ENCODE measurements at places on chromosomes 6 and 20.
A peak's percentile ranks its signal among the peaks of the same experiment; 100 is the strongest.

DNA sequence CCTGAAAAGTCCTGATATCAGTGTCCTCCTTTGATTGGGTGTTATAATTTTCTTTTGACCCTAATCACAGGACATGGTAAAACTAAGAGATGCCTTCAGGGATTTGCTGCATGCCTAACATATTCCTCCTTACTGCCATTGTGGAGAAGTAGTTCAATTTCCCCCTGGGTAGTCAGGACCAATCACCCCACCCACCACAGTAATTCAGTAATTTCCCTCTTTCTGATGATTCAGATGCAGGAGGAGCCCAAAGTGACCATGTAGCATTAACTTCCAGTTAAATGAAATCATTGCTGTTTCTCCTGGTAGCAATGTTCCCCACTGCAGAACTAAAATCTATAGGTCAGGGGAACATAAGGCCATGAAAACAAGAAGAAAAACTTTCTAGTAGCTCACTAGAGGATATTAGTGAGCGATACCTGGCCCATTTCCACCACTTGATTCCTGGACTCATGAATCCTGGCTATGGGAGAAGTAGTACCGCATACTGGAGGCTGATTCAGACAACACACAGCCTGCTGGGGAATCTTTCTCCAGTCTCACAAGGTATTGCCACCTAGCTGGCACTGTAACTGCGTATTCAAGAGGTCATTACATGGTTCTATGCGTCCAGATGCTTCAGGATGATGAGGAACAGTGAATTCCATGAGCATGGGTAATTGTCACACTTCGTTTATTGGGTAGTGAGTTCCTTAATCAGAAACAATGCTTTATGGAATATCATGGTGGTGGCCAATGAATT is 561.2 kb downstream of the HAO1 start:
- no peak for DNase-seq

DNA sequence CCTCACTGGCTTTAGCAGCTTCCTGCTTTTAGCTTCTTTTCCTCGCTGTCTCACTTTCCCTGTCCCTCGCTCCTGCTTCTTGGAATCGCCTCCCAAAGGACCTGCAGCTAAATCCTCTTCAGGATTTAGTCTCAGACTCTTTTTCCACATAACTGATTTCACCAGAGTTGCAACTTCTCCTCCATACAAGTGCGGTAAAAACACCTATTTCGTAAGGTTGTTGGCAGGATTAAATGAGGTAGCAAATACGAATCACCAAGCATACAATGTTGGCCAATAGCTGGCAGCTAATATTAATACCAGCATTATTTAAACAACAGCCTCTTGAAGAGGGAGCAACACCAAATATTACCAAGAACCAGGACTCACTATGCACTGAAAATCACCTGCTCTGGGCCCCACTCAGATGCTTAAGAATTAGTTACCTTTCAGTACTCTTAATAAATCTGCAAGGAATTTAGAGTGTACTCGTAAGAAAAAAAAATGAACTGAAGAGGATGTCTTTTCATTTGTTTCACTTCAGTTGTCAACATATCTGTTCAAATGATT is 123.0 kb downstream of the DTNBP1 start:
- no peak for DNase-seq

- DNase-seq: no peak
Observed at GRCh38 chr6:29255530-29255929, 46.0 kb upstream of the OR14J1 start.

- DNase-seq: no peak
Observed at GRCh38 chr20:16917636-16918035, 169.5 kb downstream of the OTOR start.

DNA sequence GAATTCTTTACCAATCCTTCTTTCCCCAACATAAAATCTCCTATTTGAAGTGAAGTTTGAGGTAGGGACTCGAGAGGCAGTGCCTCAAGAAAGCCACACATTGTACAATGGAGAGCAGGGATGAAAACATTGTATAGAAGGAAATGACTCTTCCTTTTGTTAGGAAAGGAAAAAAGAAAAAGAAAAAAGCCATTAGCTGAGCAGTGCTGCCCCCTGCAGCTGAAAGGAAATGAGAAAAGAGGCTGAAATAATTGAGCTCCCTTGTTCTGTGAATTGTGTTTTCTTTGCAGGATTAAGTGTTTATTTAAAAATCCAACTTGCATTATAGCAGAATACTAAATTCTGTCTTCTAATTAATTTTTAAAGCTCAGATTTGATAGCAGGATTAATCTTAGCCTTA is 162.9 kb upstream of the SASH1 start:
- no peak for DNase-seq

DNA sequence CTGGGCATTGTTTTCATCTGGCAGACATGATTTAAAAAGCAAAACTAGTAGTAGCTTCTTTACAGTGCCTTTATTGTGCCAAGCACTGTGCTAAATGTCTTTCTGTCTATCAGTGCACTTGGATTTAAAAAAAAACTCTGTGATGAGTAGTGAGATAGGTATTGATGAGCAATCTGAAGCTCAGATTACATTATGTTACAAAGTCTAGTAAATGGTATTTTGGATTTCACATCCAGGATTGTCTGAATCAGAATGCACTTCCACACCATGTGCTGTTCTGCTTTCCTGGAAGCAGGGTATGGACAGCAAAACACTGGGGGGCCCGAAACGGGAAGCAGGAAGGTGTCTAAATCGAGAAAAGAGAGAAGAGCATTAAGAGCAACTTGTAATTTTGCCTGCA is 103.4 kb upstream of the CCN2 start:
- DNase-seq: no peak

DNA sequence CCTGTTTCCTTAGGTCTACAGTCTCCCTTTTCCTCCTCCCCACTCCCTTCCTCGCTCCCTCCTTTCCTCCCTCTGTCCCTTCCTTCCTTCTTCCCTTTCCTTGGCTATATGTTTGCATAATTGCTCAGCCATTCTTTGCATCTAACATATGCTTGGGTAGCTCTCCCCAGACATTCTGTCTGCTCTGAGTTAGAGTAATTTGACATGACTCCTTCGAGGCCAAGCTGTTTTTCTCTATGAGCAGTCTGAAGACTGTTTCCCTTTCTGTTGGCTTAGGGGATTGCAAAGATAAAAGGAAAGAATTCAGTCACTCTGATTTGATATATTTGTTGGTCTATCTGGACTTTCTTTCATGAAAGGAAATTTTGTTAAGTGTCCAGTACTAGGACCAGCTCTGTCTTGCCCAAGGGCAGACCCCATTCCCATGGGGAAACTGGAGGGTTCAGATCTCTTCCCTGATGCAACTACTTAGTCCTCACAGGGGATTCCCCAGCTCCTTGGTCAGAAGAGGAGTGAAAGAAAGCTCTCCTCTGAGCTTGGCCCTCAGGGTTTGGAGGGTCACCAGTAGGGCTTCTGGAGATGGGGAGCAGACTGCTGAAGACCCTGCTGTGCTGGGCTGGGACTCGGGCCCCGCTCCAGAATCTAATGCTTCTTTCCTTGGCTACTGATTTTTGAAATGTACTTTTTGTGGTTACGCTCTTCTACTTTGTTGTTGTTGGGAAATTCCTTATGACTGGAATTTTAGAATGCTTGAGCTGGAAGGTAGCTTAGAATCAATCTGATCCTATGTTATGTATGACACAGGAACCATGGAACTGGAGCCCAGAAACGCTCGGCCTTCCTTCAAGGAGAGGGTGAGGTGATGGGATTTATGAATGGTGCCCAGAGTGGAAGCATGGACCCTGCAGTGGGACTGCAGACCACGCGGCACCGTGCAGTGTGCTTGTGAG is 63.7 kb upstream of the SLC22A23 start:
- DNase-seq: no peak

GRCh38 chr20:24785141-24786110 is 163.6 kb upstream of the CST7 start:
- no peak for DNase-seq

GRCh38 chr6:151310279-151310678 is 70.5 kb downstream of the AKAP12 start:
- no peak for DNase-seq

DNA sequence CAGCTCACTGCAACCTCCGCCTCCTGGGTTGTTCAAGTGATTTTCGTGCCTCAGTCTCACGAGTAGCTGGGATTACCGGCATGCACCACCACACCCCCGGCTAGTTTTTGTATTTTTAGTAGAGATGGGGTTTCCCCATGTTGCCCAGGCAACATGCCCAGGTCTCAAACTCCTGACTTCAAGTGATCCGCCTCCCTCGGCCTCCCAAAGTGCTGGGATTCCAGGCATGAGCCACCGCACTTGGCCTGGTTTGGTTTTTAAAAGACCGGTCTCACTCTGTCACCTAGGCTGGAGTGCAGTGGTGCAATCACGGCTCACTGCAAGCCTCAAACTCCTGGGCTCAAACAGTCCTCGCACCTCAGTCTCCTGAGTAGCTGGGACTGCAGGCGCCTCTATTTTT is 40.1 kb downstream of the VSTM2L start:
- DNase-seq: no peak

DNA sequence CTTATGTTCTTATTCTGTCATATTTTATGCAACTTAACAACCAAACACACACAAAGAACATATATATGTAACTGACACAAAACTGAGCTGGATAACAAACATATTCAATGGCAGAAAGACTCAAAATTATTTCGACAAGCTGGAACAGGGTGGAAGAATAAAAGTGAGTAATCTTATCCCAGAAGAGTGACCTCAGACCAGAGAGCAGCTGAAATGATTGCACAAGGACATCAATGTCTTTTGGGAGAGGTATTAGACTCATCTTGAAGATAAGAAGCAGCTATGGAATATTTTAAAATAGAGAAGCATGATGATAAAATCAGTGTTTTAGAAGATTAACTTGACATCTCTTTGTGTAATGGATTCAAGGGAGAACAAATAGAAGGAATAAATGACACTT is 191.6 kb upstream of the PRDM1 start:
- no peak for DNase-seq

DNA sequence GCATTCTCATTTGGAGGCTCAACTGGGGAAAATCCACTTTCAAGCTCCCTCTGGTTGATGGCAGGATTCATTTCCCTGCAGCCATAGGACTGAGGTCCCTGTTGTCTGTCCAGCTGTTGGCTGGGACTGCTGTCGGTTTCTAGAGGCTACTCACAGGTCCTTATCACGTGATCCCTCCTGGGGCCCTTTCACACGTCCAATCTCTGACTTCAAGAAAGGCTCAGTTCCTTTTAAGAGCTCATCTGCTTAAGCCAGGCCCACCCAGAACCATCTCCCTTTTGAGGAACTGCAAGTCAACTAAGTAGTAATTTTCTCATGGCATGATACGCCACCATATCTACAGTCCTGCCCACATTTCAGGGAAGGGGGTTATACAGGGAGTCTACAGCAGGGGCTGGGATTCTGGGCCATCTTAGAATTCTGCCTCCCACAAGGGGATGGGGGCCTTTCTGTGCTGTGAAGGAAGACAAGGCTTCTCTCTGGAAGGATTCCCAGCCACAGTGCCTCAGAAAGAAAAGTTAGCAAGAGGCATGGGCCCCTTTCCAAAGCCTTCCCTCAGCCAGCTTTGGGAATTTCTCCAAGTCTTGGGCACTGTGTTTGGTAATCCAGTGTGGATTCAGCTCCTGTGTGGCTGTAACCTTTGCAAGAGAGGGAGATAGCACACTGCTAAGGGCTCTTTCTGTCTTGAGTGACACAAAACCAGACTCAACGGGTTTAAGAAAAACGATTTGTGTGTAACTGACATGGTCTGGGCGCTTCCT is 66.4 kb downstream of the CTCFL start:
- no peak for DNase-seq

- no peak for DNase-seq
Observed at GRCh38 chr6:109450801-109451200, 4.8 kb downstream of the MICAL1 start.

DNA sequence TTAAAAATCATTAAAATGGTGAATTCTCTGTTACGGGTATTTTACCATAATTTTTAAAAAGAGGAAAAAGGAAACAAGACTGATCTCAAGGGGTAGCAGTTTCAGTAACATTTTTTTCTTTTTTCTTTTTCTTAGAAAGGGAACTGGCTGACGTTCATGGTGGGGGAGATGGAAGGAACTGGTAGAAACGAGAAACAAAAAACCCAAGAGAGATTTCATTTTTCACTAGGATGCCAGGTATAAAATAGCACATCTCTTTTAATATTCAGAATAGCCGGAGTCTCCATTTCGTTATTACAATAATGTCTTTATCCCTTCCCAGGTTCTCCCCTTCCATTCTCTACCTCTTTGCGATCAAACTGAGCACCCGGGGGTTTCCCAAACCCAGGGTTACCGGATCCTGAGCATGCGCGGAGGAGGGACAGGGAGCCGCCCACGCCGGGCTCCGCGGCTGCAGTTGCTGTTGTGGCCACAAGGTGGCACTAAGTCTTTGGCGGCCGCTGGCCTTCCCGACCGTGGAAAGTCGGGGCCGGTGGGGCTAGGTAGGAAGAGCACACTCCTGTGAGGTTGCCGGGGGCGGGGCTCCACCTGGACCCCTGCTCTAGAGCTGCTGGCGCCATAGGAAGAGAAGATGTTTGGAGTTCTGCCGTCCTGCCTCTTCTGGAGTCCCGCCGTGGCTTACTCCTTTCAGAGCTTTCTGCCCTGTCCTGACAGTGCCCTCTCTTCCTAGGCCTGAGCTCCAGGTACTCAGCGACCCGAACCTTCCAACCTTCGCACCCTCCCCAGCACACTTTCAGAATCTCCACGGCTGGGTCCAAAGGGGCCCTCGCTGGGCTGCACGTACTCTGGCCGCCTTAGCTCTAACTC is 146.8 kb downstream of the SH3BGRL2 start:
- DNase-seq: peak; percentile 70

- DNase-seq: no peak
Observed at GRCh38 chr6:14765106-14765505, 480.8 kb upstream of the JARID2 start.

GRCh38 chr20:7392542-7393206 is 547.6 kb downstream of the HAO1 start:
- no peak for DNase-seq

GRCh38 chr6:4382362-4382853 is 247.0 kb upstream of the ECI2 start:
- DNase-seq: no peak

- DNase-seq: no peak
Observed at GRCh38 chr6:169917153-169917552, 165.7 kb downstream of the ERMARD start.

- no peak for DNase-seq
Observed at GRCh38 chr6:43702171-43702533, 14.6 kb upstream of the MRPS18A start.

GRCh38 chr6:105443941-105444340 is 41.1 kb upstream of the PREP start:
- DNase-seq: no peak

DNA sequence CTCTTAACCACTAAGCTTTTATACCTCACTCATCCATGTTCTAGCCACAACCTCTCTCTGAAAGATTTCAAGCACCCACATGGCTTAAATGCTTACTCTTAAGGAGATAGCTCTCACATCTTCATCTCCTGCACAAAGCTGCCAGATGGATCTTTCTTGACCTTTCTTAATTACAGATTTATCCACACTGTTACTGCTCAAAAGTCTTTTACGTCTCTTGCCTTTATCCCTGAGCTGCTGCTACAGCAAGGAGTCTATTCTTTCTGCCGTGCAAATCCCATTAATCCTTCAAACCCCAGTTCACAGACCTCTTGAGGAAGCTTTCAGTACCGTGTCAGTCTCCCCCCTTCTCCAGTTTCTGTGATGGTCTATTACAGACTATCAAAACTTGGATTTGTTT is 54.6 kb downstream of the B4GALT5 start:
- no peak for DNase-seq

Measured in activated CD8-positive, alpha-beta memory T cell treated with anti-CD3 and anti-CD28 coated beads for 4 hours (primary cell).